CD4-positive, CD25-positive, alpha-beta regulatory T cell (primary cell): ENCODE measurements at places on chromosomes 5 and 9. TPM values are rescaled to one million over a fixed set of nuclear protein-coding genes. Genes with fewer than 3 reads are reported as not detected.

The PCDH12 gene
- polyA plus RNA-seq, result 0.13 TPM

The ARID3C gene
- polyA plus RNA-seq, result not detected

The CCL27 gene
- not detected for polyA plus RNA-seq

The BNC2 gene
- not detected for polyA plus RNA-seq

The HTR4 gene
- not detected for polyA plus RNA-seq

GRCh38 chr5:66546541-66546940, 49.7 kb upstream of the MAST4 start:
- DNase-seq, result no peak

- DNase-seq, result no peak
Observed at GRCh38 chr5:20248118-20248517, 260.1 kb upstream of the CDH18 start.

DNA sequence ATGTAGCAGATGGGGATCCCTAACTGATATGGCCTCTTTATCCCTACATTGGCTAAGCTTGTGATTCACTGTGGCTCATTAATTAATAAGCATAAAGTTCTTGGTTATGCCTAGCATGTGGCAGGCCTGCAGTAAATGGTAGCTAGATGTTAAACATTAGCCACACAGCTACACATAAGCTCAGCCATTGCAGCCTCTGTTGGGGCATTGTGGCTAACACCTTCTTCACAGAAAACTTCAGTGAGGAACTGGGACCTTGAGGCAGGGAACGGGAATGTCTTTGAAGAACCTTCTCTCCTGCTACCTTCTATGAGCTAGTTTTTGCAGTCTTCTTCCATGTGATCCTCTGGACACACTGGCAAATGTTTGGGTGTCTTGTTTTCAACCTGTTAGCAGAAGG, 338.2 kb downstream of the NTRK2 start:
- DNase-seq, result no peak

DNA sequence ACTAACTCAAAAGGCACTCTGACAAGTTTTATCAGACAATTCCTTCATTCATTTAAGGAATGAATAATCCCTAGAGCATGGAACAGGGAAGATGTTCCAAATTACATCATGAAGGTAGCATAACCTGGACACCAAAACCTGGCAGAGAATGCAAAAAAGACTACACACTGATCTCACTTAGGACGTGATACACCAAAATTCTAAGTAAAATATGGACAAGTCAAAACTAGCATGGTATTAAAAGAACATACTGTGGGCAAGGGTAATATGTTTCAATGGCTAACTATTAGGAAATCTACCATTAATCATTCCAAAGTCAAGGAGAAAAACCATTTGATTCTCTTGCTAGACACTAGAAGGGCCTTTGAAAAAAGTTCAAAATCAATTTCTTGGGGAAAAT, 176.5 kb downstream of the HSPA4 start:
- no peak for DNase-seq

DNA sequence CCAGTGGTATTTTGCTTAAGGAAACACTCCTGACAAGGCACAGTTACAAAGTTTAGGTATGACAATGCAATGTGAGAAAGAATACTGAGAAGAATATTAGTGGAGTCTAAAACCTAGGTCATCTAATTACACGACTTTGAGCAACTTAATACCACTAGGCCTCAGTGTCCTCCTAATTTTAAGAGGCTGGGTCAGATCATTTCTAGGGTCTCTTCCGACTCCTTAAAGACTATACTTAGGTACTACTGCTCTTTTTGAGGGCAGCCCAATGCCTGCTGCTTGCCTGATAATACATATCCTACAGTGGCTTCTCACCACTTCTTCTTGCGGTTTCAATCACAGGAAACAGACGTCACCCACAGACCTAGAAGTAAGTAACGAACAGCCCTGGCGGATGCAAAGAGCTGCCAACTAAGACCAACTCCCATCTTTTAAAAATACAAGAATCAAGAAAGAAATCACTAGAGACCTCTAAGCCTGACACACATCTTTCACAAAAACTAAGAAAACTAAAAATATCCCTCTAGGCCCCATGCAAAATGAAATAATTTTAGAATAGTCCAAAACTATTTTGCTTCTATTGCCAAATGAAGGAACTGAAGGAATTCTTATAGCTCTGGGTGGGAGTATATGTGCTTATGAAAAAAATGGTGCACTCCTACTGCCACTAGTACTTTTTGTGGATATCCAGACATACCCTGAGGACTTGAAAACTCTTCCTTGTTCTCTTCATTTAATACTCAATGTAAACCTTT, 13.1 kb downstream of the DIAPH1 start:
- peak; percentile 72 for DNase-seq

DNA sequence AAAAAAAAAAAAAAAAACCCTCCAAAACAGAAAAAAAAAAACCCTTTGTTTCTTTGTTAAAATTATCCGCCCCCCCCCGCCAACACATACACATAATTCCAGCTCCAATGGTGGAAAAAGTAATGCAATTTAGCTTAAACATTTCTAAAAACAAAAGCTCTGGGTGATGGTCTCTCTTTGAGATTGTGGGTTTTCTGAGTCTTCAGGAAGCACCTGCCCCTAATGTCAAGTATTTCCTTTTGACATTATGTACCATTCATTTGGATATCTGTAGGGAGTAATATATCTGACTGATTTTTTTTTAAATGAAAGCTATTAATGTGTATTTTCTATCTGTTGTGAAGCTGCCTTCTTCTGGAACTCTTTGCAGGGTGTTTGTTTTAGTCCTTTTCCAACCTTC, 389.7 kb downstream of the TAF11L14 start:
- DNase-seq, result no peak

GRCh38 chr5:9241479-9242305, 304.2 kb downstream of the SEMA5A start:
- no peak for DNase-seq

DNA sequence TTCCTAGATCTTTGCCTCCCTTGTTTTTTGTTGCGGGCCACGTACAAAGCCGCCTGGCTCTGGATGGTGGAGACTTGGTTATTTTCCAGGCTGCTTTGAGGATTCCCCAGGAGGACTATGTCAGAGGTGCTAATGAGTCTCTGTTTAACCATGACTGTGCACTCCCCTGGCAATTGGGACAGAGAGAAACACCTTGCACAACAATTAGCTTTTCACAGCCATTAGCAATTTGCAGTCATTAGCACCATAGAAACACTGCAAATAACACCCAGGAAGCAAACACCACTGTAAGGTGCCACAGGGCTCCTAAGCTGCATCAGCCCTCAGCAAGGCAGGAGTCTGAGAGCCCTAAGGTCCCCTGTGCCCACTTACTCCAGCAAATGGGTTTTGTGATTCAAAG, 201.0 kb upstream of the VLDLR start:
- no peak for DNase-seq

GRCh38 chr9:113868501-113868900, 7.6 kb upstream of the ZNF618 start:
- DNase-seq, result no peak

DNA sequence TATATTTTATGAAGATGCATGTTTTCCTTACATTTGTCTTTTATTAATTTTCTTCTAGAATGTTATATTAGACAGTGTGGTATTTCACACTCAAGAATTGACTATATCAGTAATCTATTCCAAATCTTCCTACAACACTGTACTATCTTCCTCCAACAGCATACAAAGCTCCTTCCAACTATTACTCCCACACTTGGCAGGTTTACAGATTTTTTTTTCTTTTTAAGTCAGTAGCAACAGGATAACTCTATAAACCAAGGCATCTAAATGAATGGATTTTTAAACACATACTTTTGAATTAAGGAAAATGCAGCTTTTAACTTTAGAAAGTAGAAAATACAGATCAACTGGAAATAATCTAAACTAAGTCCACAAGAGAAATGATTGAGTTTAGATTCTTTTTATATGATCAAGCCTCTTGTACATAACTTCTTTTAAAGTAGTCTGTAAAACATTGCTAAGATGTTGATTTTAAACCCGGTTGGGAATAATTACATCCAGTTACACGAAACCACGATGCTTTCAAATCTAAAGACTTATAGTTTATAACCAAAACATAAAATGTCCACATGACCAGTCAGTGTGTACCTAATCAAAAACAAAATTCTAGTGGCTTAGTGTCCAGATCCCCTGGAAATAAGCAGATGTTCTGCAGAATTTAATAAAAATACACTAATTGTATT, 281.6 kb downstream of the ADAMTS6 start:
- no peak for DNase-seq

GRCh38 chr9:130846487-130847305, 11.6 kb downstream of the ABL1 start:
- DNase-seq, result no peak
